DMS153 (cell line): ENCODE measurements at places on chromosomes 7 and 10.

GRCh38 chr7:5703572-5704533 is 77.6 kb downstream of the RNF216 start:
- DNase-seq, result no peak

- DNase-seq, result no peak
Observed at GRCh38 chr10:32234471-32234870, 112.5 kb downstream of the EPC1 start.

DNA sequence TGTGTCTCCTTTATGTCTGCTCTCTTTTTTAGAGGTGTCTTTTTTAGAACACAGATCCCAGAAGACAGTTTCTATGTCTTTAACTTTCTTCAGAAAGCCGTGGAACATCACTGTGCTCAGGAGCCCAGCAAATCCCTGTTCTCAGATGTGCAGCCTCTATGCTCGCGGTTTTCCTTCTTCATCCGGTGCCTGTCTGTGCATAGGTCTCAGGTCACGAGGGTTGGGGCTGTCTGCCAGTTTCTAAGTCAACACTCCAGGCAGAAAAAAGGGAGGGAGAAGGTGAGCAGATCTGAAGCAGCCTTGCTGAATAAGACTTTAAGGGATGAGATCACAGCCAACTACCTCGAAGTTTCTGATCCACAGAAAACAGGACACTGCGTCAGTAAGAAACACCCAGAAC is 68.5 kb downstream of the CRTAC1 start:
- peak; percentile 20 for DNase-seq

DNA sequence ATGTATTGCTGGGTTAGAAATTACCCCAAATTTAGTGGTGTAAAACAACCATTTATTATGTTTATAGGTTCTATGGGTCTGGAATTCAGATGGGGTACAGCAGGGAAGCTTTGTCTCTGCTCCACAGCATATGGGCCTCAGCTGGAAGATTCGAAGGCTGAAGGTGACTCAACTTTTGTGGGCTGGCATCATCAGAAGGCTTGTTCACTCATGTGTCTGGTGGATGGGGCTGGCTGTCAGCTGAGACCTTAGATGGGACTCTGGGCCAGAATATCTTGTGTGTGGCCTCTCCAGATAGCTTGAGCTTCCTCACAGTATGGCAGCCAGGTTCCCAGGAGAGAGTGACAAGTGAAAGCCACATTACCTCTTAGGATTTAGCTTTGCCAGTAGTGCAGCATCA is 45.9 kb downstream of the ZNF503 start:
- DNase-seq, result no peak

- no peak for DNase-seq
Observed at GRCh38 chr7:99642027-99642426, 25.3 kb downstream of the ZSCAN25 start.

DNA sequence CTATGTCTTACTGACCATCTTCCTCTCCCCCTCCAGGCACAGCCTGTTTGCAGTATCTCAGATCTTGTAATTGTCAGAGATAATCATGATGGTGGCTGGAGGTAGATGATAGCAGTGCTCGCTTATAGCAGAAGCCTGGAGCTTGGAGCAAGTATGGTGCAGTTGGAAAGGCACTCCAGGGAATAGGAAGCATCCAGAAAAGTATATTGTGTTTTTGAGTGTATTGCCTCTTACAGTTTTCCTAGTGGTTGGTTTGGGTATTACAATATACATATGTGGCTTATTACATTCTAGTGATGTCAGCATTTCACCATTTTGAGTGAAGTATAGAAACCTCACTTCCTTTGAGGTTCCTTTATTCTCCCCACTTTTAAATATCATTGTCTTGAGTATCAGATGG is 101.5 kb downstream of the STK31 start:
- DNase-seq, result no peak

DNA sequence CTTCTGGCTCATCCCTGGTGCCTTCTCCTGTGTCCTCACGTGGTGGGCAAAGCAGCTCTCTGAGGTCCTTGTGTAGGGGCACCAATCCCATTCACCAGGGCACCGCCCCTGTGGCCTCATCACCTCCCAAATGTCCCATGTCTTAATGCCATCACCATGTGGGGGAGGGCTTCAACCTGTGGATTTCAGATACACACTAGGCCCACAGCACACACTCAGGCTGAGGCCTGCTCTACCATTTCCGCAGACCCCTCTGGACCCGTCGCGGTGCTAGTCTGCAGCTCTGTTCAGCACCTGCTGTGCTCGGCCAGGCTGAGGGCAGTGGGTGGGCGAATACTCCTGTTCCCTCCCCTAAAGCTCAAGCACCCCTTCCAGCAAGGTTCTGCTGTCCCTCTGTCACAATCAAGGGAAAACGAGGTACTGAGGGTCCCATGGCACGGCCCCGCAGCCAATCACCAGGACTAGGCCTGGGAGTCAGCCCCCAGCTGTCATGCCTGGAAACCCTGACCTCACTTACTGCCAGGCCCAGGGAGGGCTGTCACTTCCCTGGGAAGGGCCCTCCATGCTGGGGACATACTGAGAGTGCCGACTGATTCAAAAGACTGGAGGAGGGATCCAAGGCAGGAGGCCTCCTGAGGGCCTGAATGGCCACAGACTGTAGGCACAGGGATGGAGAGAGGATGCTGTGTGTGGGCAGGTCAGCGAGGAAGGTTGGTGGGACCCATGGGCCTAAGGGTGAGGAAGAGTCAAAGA is 123.8 kb upstream of the RET start:
- DNase-seq, result no peak

GRCh38 chr10:121813211-121813815 is 114.5 kb downstream of the ATE1 start:
- no peak for DNase-seq

GRCh38 chr10:103602028-103602851 is 108.7 kb downstream of the NEURL1 start:
- DNase-seq, result no peak

- no peak for DNase-seq
Observed at GRCh38 chr7:137020351-137020750, 151.9 kb downstream of the CHRM2 start.

DNA sequence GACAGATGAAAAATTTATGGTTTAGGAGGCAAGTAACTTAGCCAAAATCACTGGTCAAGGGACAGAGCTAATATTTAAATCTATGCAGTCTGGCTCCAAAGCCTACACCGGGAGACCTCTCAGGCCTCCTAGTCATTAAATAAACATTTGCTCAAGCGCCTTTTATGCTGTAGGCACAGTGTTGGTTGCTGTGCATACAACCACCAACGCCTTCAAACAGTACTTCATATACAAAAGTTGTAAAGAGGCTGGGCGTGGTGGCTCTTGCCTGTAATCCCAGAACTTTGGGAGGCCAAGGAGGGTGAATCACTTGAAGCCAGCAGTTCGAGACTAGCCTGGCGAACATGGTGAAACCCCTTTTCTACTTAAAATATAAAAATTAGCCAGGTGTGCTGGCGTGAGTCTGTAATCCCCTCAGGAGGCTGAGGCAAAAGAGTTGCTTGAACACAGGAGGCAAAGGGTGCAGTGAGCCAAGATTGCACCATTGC is 159.8 kb downstream of the MAGI2 start:
- DNase-seq, result peak; percentile 92

DNA sequence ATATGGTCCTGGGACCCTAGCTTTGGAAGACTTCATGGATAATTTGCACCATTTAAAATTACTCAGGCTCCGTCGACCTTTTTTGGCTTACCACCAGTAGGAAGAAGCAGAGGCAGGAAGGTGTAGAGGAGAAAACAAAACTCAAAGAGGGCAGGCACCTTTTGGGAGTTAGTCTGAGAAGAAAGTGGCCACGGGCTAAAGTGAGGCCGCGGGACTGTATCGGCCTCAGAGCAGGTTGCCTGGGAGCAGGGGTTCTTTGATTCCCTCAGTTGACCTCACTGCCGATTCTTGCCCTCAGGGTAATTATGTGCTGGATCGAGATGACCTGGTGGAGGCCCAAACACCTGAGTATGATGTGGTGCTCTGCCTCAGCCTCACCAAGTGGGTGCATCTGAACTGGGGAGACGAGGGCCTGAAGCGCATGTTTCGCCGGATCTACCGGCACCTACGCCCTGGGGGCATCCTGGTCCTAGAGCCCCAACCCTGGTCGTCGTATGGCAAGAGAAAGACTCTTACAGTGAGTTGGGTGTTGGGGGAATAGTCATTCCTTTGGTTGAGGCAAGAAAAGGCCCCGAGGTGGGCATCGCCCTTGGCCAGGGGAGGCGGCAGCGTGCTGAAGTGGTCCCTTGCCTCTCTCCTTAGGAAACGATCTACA is 3.1 kb downstream of the MEPCE start:
- DNase-seq, result no peak

DNA sequence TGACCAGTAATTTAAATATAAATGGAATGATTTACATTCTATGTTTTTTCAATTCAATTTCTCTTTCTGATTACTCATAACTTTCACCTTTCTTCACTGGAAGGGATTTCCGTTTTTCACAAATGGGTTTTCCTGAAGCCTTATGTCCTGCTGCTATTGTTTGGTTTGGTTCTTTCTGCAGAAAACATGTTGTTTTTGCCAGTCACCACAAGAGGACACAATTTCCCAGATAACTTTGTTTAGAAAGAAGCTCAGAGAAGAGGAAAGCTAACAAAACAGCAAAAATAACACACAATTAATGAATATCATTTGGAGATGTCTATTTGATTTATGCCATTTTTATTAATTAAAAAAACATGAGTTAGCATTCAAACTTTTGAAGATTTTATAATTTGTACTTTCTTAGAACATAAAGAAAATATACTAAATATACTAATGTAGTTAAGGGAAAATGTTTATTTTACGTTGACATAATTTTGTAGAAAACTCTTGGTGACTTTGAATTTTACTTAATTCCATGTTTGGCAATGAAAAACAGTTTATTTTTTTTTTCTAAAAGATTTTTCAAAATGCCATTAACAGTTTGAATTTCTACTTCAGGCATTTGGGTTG is 4.6 kb upstream of the TWIST1 start:
- no peak for DNase-seq

GRCh38 chr7:44769376-44769775 is 20.7 kb downstream of the ZMIZ2 start:
- DNase-seq, result no peak

- peak; percentile 89 for DNase-seq
Observed at GRCh38 chr7:120550494-120551048, 277.6 kb downstream of the KCND2 start.

DNA sequence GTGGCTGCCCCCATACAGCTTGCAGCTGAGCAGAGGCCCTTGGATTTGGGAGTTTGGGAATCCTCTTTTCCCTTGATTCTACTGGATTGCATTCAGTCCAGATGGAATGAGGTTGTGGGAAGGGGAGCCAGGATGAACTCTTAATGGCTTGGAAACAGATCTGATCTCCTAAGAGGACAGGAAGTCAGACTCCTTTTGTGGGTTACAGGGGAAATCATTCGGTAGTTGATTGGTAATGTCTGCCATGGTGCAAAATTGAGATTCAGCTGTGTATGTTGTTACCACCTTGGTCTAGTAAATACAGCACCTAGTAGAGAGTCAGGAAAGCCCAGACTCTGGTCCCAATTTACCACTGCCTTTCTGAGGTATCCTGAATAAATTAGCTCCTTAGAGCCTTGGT is 144.2 kb upstream of the TNRC18 start:
- DNase-seq, result no peak

DNA sequence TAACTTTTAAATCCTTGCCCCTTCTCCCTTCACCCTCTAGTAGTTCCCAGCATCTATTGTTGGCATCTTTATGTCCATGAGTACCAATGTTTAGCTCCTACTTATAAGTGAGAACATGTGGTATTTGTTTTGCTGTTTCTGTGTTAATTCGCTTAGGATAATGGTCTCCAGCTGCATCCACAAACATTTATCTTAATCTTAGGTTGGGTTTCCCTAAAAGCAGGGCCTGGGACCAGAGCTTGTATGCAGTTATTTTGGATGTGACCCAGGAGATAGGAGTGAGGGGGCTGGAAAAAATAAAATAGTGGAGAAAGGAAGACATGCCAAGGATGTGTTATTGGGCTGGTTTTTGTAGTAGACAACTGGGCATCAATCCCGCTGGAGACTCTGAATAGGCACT is 571.8 kb downstream of the CCSER2 start:
- no peak for DNase-seq

GRCh38 chr7:99720800-99721595 is 14.0 kb downstream of the CYP3A7 start:
- no peak for DNase-seq

DNA sequence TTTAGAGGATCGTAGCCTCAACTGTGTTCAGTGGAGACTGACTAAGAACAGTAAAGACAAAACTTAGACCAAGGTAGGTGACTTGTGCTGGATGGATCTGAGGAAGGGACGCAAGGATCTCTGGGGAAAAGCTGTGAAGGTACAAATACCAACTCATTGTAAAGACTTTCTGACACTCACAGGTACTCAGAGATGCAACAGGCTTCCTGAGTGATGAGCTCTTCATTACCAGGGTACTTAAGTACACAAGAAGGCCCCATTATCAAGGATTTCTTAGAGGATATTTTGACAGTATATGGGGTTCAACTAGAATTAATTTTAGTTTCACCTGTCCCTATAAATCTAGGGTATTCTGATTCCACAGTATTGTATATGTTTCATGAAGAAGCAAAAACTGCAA is 440.7 kb downstream of the PLXDC2 start:
- no peak for DNase-seq

GRCh38 chr7:10483671-10484070 is 490.0 kb upstream of the PHF14 start:
- no peak for DNase-seq

DNA sequence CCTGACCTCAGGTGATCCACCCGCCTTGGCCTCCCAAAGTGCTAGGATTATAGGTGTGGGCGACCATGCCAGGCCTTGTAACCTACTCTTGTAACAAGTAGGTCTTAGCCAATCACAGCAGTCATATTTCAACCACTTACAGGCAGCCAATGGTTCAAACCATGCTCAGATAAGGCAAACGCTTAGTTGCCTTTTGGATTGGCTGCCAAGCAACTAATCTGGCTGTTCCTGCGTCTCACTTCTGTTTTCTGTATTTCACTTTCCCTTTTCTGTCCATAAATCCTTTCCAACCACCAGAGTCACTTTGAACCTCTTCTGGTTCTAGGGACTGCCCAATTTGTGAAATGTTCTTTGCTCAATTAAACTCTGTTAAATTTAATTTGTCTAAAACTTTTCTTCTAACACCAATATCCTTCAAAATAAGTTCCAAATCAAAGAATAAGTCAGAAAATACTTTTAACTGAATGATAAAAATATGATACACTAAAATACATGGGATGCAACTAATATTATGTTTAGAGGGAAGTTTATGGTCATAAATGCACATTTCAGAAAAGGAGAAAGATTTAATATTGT is 19.1 kb upstream of the PRF1 start:
- DNase-seq, result no peak

- DNase-seq, result peak; percentile 81
Observed at GRCh38 chr7:157097569-157097968, 41.2 kb upstream of the UBE3C start.
